ENCODE measurements at places on chromosomes 2 and 18. TPM values are rescaled to one million over a fixed set of nuclear protein-coding genes. Genes with fewer than 3 reads are reported as not detected.

Gene PPM1B
- 32.5 TPM for total RNA-seq

Gene CCBE1
- 24.9 TPM for total RNA-seq

Gene TEKT4
- not detected for total RNA-seq

Gene FBXO15
- 0.79 TPM for total RNA-seq

Gene MFF
- total RNA-seq: 56.9 TPM

Gene MC5R
- total RNA-seq: not detected

Gene ASAP2
- total RNA-seq: 20.1 TPM

Gene MERTK
- 0.86 TPM for total RNA-seq

Gene CCDC102B
- 5.3 TPM for total RNA-seq

Gene C2orf15
- total RNA-seq: not detected

Gene ALPP
- not detected for total RNA-seq

Gene ATP6V1B1
- total RNA-seq: 0.79 TPM

Gene GALR1
- not detected for total RNA-seq

Gene SP9
- total RNA-seq: not detected

Gene MBOAT2
- 42.6 TPM for total RNA-seq

All from bronchial smooth muscle cell (primary cell).